Osteocyte (in vitro differentiated cells): ENCODE measurements at places on chromosomes 13 and 19. TPM values are rescaled to one million over a fixed set of nuclear protein-coding genes. Genes with fewer than 3 reads are reported as not detected.
A peak's percentile ranks its signal among the peaks of the same experiment; 100 is the strongest.

COG3 gene
- total RNA-seq: 27.4 and 31.0 TPM in 2 replicates

ZNF837 gene
- 2.5 and 3.0 TPM in 2 replicates for total RNA-seq

ARMC6 gene
- total RNA-seq: 26.9 and 27.0 TPM in 2 replicates

TLE2 gene
- 13.2 and 14.9 TPM in 2 replicates for total RNA-seq

COX6B2 gene
- total RNA-seq: not detected in 2 replicates

CILP2 gene
- 0.63 and 1.1 TPM in 2 replicates for total RNA-seq

- H3K27ac ChIP-seq: peak overlapping the region; percentile 34
- H3K4me1 ChIP-seq: peaks cover 25% of the 10 kb centered on the region
- H3K36me3 ChIP-seq: peaks cover 3% of the 10 kb centered on the region
- peak overlapping the region; percentile 38 for H3K4me3 ChIP-seq
- DNase-seq: no peak
These were observed 3.3 kb downstream of the SIX5 start for GRCh38 chr19:45765702-45766295.

DNA sequence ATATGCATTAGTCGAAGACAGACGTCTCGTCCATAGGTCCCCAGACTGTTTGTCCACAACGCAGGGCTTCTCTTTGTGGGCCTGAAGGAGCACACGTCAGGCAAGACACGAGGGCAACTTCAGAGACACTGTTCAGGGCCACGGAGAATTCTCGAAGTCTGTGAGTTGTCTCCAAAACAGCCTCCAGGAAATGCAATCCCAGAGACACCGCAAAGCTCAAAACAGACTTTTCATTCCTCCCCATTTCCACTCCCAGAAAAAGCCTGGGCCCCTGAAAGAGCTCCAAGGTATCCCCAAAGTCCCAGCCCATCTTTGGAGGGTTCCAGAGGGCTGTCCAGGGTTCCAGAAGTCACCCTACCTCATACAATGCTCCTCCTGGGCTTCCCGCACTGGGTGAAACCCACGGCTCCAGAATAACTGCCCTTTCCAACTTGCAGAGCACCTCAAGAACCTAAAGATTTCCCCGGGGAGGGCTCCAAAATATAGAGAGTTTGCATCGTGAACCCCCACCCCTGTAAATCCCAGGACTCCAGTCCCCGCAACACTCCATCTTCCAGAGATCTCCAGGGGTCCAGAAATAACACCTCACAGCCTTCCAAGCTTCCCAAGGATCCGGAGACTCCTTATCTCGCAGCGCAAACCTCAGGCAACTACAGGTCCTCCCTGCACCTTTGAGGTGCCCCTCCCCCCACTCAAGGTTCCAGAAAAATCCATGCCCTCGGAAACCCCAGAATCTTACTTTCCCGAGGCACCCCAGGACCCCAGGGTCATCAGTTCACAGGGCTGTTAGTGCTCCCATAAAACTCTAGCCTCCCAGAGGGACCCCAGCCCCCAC, 687 bp upstream of the FTL start:
- peak overlapping the region; percentile 98 for H3K27ac ChIP-seq
- peaks cover 56% of the 10 kb centered on the region for H3K4me1 ChIP-seq
- no peaks in the 10 kb centered on the region for H3K27me3 ChIP-seq
- H3K4me3 ChIP-seq: peak overlapping the region; percentile 59

DNA sequence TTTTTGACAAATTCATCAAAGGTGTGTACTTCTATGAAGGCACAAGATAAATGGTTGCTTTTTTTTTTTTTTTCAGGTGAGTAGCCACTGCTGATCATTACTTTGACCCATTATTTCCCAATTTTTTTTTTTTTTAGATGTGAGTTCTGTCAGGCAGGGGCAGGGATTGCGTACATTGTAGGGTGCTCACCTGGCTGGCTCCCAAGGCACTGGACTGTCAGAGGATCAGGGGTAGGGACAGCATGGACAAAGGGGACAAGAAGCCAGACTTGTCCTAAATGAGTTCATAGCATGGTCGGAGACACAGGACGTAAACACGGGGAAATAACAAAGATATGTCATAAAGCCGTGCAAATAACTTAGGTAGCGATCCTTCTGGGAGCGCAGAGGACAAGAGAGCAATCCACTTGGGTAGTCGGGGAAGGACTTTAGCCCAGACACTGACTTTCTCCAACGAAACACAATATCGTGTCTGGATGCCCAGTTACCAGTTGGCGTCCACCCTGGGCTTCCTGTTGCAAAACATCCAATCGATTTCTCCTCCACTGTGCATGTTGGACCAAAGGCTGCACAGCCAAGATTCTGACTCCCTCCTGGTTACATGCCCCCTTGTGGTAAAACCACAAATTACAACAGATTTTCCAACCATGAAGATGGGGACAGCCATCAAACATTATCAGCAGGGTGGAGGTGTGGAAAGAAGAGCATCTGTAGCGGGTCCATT, 27.5 kb upstream of the KATNAL1 start:
- H3K27ac ChIP-seq: no peak overlapping the region
- no peak overlapping the region for H3K4me3 ChIP-seq
- peaks cover 2% of the 10 kb centered on the region for H3K36me3 ChIP-seq
- DNase-seq: no peak
- H3K27me3 ChIP-seq: no peaks in the 10 kb centered on the region

DNA sequence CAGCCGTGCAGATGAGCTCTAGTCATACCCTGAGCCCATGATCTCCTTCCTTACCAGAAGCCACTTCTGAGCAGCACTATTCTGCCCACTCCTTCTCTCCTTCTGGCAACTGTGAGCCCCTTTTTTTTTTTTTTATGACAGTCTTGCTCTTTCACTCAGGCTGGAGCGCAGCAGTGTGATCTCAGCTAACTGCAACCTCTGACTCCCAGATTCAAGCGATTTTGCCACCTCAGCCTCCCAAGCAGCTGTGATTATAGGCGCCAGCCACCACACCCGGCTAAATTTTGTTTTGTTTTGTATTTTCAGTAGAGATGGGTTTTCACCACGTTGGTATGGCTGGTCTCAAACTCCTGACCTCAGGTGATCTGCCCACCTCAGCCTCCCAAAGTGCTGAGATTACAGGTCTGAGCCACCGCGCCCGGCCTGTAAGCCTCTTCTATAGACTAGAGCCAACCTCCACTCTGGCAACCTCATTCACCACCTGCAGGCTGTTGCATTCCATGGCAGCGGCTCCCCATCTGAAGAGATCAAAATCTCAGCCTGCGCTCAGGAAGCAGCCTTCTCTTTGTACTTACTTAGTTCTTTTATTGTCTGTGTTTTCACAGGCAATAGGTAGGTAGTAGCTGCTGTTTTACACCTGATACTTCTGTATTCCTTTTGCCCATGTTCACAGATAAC, 34.8 kb upstream of the NDFIP2 start:
- H3K27ac ChIP-seq: no peak overlapping the region
- no peaks in the 10 kb centered on the region for H3K36me3 ChIP-seq
- no peak for DNase-seq

DNA sequence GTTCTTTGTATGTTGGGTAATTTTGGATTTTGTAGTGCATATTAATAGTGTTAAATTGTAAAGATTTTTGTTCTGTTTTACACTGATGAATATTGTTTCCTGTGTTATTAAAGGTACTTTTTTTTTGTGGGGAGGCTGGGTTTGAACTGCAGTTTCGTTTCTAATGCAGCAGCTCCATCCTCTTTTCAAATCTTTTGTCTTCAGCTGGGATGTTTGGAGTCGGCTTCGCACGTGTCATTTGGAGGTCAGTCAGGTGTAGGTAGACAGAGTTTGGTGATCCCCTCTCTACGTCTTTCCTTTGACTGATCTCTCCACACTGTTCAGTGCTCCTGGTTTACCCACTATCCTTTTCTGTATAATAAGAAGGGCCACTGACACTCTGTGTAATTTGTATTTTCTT, 30.3 kb downstream of the TDRD3 start:
- H3K27me3 ChIP-seq: no peaks in the 10 kb centered on the region
- peaks cover 2% of the 10 kb centered on the region for H3K36me3 ChIP-seq
- no peak overlapping the region for H3K4me3 ChIP-seq
- peaks cover 9% of the 10 kb centered on the region for H3K4me1 ChIP-seq

DNA sequence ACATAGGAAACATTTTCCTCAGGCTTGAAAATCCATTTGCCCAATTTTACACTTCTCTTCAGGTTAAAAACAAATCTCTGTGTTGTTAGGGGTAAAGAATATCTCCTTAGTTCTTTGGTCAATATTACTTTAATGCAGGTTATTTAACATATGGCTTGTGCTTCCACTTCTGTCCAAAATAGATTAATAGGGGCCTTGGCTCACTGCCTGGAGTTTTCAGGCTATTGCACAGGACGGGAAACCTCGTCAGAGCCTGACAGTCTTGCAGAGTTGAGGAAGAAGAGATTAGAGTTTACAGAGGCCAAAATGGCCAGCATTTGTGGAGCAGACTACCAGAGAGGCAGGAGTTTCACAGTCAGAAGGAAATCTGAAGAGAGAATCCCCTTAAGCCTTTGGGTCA, 863.9 kb upstream of the GPC6 start:
- H3K4me3 ChIP-seq: no peak overlapping the region
- H3K36me3 ChIP-seq: no peaks in the 10 kb centered on the region
- H3K27ac ChIP-seq: no peak overlapping the region
- no peaks in the 10 kb centered on the region for H3K4me1 ChIP-seq
- peaks cover 2% of the 10 kb centered on the region for H3K27me3 ChIP-seq

GRCh38 chr19:11227195-11227886, 12.1 kb upstream of the ANGPTL8 start:
- no peak overlapping the region for H3K4me3 ChIP-seq
- H3K27me3 ChIP-seq: no peaks in the 10 kb centered on the region
- no peak overlapping the region for H3K27ac ChIP-seq
- no peaks in the 10 kb centered on the region for H3K4me1 ChIP-seq
- DNase-seq: no peak

GRCh38 chr13:112341976-112342735, 34.0 kb upstream of the SPACA7 start:
- no peaks in the 10 kb centered on the region for H3K4me1 ChIP-seq
- no peak overlapping the region for H3K27ac ChIP-seq
- no peaks in the 10 kb centered on the region for H3K36me3 ChIP-seq
- no peak for DNase-seq
- no peak overlapping the region for H3K4me3 ChIP-seq

DNA sequence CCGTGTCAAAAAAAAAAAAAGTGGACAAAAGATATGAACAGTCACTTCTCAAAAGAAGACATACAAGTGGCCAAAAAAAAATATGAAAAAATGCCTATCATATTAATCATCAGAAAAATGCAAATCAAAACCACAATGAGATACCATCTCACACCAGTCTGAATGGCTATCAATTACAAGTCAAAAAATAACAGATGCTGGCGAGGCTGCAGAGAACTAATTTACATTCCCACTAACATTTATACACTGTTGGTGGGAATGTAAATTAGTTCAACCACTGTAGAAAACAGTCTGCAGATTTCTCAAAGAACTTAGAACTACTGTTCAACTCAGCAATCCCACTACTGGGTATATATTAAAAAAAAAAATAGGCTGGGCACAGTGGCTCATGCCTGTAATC, 26.5 kb upstream of the FOXO1 start:
- no peaks in the 10 kb centered on the region for H3K36me3 ChIP-seq
- H3K4me3 ChIP-seq: no peak overlapping the region
- no peak for DNase-seq

DNA sequence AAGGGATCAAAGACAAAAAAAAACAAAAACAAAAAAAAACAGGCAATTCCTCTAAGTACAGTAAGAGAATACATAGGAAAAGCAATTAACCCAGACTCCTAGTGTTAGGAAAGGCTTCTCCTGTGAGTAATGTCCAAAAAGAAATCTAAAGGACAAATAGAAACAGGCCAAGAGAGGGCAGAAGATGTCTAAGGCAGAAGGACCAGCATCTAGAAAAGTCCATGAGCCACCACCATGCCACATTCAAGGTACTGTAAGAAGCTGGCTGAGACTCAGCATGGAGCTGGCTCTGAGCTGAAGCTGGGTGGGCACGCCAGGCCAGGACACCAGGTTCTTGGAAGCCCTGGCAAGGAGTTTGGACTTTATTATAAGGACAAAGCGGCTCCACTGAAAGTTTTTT, 118.1 kb upstream of the FRY start:
- H3K4me1 ChIP-seq: no peaks in the 10 kb centered on the region
- peaks cover 21% of the 10 kb centered on the region for H3K27me3 ChIP-seq
- no peak overlapping the region for H3K4me3 ChIP-seq
- H3K36me3 ChIP-seq: no peaks in the 10 kb centered on the region
- no peak for DNase-seq

DNA sequence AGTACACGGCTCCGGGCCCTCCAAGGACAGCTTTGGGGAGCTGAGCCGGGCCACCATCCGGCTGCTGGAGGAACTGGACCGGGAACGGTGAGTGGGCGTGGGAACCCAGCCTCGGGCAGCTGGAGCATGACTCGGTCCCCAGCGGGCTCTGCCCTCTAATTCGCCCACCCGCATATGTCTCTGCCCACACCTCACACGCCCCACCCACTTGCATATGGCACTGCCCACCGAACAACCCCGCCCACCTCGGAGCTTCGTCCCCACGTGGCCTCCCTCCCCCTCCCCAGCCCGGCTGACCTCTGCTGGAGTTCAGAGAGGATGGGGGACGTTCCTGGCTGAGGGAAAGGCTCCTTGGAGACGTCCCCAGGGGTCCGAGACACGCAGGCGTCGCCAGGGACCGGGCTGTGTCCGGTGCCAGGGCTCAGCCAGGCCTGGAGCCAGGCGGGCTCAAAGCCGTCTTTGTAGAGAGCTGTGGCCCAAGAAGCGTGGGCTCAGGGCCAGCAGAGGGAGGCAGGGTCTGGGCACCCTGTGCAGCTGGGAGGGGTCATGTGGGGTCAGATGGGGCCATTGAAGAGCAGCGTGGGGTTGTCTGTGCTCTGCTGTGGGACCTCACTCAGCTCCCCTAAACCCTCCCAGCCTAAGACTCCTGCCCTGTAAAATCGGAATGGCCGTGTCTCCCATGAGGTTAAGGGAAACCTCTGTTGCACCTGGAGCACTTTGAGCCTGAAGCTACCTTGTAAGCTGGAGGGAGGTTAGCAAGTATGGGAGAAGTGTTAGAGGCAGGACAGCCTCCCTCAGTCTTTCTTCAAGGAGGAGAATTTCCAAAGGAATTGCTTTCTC, 3.8 kb downstream of the APC2 start:
- no peak for DNase-seq
- no peaks in the 10 kb centered on the region for H3K36me3 ChIP-seq
- H3K27me3 ChIP-seq: peaks cover 33% of the 10 kb centered on the region
- peaks cover 9% of the 10 kb centered on the region for H3K4me1 ChIP-seq
- no peak overlapping the region for H3K27ac ChIP-seq

- peak; percentile 66 for DNase-seq
- H3K27ac ChIP-seq: no peak overlapping the region
- peaks cover 24% of the 10 kb centered on the region for H3K4me1 ChIP-seq
- no peaks in the 10 kb centered on the region for H3K27me3 ChIP-seq
- peak overlapping the region; percentile 8 for H3K4me3 ChIP-seq
These were observed 7.0 kb downstream of the CUL4A start for GRCh38 chr13:113216254-113217048.

- H3K36me3 ChIP-seq: no peaks in the 10 kb centered on the region
- no peaks in the 10 kb centered on the region for H3K27me3 ChIP-seq
- no peak overlapping the region for H3K27ac ChIP-seq
- no peak overlapping the region for H3K4me3 ChIP-seq
- H3K4me1 ChIP-seq: no peaks in the 10 kb centered on the region
These were observed 21.7 kb downstream of the VSTM2B start for GRCh38 chr19:29547361-29547960.
